ENCODE measurements at places on chromosomes 5 and 9.

DNA sequence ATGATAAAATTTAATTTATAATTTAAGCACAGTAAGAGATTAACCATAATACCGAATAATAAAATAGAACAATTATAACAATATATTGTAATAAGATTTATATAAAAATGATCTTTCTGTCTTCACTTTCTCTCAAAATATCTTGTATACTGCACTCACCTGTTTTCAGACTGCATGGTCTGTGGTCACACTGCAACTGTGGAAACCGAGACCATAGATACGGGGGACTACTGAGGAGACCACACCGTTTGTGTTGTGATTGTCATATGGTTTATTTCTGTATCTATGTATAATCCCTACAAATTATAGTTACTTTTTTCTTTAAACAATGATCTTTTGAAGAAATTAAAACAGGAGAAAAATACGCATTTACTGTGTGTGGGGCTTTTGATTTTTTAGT is 78.8 kb upstream of the TNFAIP8 start:
- DNase-seq, result no peak

DNA sequence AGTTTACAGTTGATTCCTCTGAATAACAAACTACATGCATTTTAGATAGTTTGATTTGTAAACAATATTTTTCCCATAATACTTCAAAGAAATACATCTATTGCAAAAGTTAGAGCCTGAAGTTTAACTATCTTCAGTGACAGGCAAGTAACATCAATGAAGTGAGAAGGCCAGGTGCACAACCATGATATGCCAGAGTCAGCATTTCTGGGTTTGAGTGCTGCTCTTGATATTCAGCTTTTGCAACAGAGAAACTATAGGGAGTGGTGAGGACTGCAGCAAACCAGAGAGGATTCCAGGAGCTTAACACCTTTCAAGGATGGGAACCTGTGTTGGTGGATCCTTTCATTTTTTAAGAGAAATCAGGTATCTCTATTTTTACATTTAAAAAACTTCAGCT is 79.4 kb upstream of the RASEF start:
- no peak for DNase-seq

- DNase-seq, result no peak
Observed at GRCh38 chr5:43582082-43583005, 20.6 kb upstream of the NNT start.

DNA sequence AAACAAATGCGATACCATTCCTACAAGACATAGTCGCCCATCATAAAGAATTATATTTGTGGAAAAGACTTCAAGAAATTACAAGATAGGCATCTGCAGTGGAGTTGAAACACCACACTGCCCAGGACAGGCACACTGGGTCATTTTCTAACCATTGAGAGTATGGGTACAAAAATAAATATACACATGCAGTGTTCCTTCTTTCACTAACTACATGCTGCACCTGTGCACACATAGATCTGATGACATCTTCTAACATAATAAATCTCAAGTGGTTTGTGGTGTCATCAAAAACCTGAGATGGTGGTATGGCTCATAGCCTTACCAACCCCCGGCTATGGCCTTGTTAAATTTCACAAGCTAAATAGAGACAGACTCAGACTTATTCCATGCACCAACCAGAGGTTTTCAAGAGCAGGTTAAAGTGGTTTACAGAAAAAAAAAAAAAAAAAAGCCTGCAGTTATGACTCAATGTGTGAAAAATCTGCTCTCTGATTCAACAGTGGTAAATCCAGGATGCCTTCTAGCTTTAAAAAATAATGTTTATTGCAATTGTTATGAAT is 12.4 kb upstream of the NFIB start:
- no peak for DNase-seq

GRCh38 chr5:11619339-11620024 is 284.8 kb downstream of the CTNND2 start:
- no peak for DNase-seq

GRCh38 chr5:36613771-36614656 is 7.6 kb downstream of the SLC1A3 start:
- DNase-seq, result no peak

DNA sequence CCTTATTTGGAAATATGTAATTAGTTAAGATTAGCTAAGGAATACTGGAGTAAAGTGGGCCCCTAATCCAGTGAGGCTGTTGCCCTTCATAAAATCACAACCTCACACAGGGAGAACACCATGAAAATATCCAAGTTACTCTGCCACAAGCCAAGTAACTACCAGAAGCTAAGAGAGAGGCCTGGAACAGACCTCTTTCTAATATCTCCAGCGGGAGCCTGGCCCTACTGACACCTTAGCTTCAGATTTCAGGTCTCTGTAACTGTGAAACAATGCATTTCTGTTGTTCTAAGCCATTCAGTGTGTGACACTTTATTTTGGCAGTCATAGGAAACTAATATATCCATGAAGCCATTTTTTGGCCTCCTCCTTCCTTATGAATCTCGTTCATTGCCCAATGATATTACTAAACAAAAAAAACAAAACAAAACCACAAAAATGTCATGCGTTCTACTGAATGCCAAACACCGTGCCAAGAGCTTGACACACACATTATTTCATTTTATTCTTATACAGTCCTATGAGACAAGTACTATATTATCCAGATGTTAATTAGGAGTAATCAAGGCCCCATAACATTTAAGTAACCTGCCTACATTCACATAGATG is 699.0 kb downstream of the MAT2B start:
- no peak for DNase-seq

GRCh38 chr9:37640246-37640645 is 10.5 kb upstream of the FRMPD1 start:
- no peak for DNase-seq

- no peak for DNase-seq
Observed at GRCh38 chr5:72600391-72600981, 93.3 kb upstream of the ZNF366 start.

GRCh38 chr5:141495453-141495811 is 6.6 kb downstream of the PCDHGC5 start:
- no peak for DNase-seq

- DNase-seq, result no peak
Observed at GRCh38 chr9:89491694-89492093, 6.2 kb downstream of the SEMA4D start.

GRCh38 chr5:170296036-170296934 is 1.3 kb downstream of the LCP2 start:
- DNase-seq, result no peak
